HS-27A (cell line): ENCODE measurements at places on chromosomes 5 and 9.

- DNase-seq: no peak
Observed at GRCh38 chr5:157172403-157172802, 6.3 kb upstream of the GARIN3 start.

- DNase-seq: no peak
Observed at GRCh38 chr5:78926252-78926651, 58.9 kb downstream of the ARSB start.

DNA sequence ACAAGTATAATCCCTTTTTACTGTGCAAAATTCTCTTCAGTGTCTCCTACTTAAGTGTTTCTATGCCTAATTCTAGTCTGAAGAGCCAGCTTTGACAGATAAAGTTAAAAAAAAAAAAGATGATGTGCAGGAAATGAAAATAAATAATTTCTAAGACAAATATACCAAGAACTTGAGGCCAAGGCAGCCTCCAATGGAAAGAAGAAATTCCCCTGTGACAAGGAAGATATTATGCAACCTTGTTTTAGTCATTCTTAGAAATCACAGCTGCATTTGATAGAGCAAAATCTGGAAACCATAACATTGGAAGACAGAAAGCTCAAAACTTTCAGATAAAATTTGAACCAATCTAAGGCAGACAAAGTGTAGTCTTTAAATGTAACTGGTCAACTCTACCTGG lies 375.9 kb upstream of the TLE4 start:
- no peak for DNase-seq

DNA sequence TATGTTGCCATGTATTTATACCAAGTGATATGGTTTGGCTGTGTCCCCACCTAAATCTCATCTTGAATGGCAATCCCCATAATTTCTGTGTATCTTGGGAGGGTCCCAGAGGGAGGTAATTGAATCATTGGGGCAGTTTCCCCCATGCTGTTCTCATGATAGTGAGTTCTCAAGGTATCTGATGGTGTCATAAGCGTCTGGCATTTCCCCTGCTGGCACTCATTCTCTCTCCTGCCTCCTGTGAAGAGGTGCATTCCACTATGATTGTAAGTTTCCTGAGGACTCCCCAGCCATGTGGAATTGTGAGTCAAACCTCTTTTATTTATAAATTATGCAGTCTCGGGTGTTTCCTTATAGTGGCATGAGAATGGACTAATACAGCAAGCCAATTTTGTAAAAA lies 140.8 kb upstream of the ADAMTSL1 start:
- no peak for DNase-seq

DNA sequence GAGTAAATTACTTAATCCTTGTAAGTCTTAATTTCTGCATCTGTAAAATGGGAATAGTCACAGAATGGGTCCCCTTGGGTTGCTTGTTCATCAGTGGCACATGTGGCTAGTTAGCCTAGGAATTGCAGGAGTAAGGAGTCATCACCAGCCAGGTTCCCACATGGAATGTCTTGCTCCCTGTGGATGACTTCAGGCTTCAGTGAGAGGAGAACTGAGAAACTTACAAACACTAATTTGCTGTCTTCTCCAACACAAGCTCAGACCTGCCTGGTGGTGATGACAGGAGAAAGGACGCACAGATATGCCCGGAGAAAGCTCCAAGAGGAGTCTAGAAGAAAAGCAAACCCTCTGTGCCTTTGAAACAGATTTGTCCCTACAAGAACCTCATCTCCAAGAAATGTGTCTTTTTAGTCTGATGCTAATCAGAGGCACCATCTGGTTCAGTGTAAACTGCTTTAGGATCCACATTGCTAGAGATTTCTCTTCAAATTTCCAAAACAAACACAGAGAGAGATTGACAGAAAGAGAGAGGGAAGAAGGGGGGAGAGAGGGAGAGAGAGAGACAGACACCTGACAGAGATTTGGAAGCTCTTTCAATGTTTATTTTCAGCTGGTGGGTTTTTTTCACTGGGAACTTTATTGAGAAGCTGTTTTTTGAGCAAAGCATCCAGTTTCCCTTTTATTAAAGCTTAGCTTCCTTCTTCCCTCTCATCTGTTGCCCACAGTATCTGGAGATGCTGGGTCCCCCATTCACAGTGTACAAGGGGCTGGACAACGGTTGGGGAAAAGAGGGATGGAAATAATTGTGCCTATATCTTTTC lies 128.3 kb downstream of the DOCK2 start:
- no peak for DNase-seq

DNA sequence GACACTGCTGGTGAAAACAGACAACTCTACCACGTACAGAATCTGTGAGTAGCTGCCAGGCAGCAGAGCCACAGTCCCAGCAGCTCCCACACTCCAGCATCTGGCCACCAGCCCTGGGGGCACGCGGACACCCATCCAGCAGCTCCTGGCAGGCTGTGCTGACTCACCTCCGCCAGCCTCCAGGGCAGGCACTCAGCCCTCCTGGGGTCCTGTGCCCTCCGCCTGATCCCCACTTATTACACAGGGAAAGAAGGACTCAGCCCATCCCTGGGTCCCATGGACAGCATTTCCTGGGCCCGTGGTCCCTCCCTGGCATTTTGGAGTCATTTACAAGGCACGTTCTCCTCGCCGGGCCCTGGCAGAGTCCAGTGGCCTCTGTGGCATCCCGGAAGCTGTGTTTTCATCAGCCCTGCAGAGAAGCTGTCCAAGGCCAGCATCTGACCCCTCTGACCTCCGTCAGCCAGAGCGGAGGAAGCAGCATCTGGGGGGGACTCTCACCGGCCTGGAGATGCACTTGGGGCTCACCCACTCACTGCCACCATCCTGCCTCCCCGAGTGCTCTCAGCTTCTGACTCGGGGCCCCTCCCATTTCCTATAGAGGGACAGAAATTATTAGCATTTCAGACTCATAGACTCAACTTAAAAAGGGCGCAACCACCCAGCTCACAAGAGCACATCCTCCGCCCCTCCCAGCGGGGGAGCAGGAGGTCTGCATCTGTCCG lies 21.6 kb downstream of the PAEP start:
- DNase-seq: no peak

GRCh38 chr9:129665389-129665775 lies at the start of gene PRRX2:
Gene PRRX2, plus strand, starts transcription at chr9:129665647. Its CDS starts 221 bp downstream, at chr9:129665868.
- no peak for DNase-seq

- DNase-seq: no peak
Observed at GRCh38 chr5:57452885-57453284, 29.7 kb downstream of the ACTBL2 start.

GRCh38 chr9:88968799-88969198 lies 22.5 kb upstream of the S1PR3 start:
- no peak for DNase-seq

DNA sequence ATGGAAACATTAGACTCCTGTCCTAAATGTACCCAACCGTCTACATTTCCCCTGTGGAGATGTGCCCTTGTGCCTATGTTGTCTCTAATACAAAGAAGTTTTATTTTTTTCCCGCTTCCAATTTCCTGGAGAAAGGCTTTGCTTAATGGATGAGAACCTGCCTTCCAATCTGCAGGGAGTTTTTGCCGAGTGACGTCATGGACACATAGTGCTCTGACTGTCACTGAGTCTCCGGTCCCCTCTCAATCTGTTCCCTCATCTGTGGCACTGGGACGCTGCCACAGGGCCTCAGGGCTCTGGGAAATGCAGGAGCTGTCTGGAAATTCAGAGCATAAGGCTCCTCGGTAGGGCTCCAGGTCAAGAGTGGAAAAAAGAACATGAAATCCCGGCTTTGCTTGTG lies 144.8 kb downstream of the PDZD2 start:
- no peak for DNase-seq

GRCh38 chr5:179278119-179278518 lies 67.1 kb downstream of the ADAMTS2 start:
- no peak for DNase-seq

DNA sequence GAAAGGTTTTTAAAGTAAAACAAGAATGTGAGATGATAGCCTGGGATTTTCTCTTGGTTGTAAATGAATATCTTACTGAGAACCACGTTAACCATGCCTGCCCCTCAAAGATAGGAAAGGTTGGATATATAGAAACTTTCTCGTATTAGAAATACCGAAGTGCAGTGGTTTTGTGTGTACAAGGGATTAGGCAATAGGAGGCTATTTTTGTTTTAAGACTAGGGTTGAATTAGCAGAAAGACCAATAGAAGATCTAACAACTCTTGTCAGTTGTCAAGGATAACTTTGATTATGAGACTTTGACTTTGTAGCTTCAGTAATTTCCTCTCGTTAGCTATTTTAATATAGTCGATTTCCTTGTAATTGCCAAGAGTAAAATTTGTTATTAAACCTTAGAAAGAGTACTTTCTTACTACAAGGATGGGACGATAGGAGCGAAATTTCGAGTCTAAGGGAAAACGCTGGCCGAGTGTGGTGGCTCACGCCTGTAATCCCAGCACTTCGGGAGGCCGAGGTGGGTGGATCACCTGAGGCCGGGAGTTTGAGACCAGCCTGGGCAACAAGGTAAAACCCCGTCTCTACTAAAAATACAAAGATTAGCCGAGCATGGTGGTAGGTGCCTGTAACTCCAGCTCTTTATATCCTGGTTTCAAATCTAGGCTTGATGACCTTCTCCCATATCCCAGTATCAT lies 838 bp downstream of the POLK start:
- DNase-seq: no peak

DNA sequence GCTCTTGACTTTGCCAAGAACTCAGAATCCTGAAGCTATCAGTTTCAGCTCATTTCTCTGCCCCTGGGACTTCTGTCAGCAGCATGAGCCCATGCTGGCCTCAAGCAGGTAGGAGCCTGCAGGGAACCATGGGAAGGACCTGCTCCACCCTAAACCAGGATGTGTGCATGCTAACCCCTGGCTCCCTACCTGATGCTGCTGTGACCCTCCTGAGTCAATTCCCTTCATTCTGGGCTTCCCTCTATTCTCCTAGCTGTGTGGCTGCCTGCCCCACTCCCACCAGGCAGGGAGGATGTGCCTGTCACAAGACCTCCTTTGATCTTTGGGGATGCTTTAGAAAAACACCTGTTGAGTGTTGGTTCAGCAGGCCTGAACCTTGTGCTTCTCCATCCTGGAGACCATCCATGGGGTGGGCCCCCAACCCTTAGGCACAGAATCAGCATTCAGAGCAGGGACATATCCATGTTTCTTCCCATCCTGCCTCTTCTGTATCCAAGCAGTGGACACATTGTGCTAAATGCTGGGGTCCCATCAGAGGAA lies 117.1 kb upstream of the CCL21 start:
- no peak for DNase-seq

- DNase-seq: no peak
Observed at GRCh38 chr9:72600671-72601070, 79.3 kb downstream of the TMC1 start.

DNA sequence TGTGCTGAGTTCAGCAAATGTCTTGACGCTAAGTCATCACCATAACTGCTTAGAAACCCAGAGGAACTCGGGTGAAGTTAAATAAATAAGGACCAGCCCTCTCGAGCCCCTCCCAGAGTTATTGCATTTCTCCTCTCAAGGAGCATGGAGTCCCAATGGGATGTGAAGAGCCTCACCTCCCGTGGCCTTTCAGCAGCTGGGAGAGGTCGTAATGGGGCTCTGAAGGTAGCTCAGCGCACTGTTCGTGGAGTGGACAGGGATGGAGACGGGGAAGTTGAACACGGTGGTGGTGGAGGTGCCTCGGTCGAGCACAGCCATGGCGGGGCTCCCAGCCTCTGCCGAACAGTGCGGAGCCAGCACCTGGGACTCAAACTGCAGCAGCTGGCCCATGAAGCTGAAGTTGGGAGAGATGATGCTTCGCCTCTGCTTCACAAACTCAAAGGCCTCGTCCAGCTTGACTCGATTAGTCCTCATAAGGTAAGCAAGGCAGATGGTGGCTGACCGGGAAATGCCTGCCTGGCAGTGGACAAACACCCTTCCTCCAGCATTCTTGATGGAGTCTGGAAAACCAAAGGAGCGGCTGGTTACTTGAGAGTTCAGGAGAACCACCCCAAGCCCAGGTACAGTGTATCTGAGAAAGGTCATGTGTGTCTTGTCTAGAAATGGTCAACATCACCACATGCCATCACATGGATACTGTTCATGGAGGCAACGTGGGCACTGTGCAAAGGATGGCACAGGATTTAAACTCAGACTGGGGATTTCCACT lies 2.2 kb downstream of the DUSP1 start:
- DNase-seq: no peak

GRCh38 chr5:82167372-82167935 lies 110.7 kb downstream of the RPS23 start:
- no peak for DNase-seq

DNA sequence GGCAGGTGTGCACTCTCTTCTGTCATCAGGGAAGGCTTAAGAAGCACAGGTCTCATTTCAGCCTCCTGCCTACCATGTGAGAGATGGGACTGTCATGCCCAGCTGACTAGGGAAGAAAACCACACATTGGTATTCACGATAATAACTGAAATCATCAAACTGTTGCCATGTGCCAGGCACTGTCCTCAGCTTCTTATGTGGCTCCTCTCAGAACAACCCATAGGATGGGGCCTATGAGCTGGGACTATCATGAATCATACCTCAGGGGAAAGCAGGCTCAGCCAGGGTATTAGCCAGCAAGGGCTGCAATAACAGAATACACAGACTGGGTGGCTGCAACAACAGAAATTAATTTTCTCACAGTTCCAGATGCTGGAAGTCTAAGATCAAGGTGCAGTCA lies 3.3 kb downstream of the AFAP1L1 start:
- no peak for DNase-seq

DNA sequence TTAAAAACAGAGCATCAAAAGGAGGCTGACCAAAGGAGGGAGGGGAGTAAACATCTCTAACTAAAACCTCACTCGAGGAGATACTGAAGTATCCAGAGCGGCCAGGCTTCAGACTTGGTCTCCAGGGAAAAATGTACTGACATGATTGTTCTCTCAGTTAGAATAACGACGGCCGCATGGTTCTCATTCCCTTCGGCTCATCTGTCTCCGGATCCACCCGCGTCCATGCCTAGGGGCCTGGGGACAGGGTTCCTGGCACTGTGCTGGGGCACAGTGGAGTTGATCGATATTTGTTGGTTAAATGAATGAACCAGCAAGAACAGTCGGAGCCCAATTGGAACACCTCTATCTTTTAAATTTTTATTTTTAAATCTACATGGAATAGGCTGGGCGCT lies 167.1 kb upstream of the PHYKPL start:
- no peak for DNase-seq

DNA sequence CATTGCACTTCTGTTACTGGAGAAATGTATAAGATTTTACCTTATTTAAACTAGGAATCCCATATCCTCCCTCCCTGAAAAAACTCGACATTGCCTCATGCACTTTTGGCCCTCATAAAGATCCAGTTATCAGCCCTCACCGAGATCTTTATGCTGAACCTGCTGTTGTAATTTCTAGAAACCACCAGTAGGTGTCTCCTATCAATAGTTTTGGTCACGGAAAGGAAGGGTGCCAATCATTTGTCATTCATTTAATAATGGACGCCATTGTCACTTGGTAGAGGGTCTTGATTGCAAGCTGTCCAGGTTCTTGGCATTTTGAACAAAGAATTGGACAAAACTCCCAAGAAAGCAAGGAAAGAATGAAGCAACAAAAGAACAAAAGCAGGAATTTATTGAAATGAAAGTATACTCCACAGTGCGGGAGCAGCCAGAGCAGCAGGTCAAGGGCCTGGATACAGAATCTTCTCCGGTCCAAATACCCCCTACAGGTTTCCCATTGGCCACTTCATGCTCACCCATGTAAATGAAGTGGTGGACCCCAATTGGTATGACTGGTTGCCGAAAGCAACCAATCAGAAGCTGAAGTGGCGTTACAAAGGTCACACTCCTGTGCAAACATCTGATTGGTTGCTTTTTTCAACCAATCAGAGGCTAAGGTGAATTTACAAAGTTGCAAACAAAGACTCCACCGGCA lies 524.3 kb downstream of the PSAT1 start:
- peak; percentile 45 for DNase-seq

GRCh38 chr5:68432682-68433081 lies 217.1 kb downstream of the PIK3R1 start:
- no peak for DNase-seq
